ENCODE measurements at places on chromosomes 12 and 14.

DNA sequence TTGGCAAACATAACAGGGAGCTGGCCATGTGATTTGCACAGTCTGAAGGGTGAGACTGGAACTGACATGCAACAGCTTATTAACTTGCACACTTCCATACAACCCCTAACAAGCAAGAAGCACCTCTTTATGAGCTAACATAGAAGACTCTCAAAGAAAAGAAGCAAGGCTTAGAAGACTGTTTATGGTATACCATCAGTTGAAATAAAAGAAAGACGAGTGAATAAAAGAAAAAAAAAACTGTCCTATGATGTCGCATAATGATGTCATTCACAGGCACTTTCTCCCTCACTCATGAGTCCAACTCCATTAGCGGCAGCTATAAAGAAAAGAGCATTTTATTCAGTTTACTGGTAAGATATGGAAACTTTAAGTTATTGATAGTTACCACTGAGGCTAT is 3.3 kb upstream of the MDM1 start:
- DNase-seq, result no peak

GRCh38 chr12:105982022-105982421 is 156.7 kb downstream of the NUAK1 start:
- no peak for DNase-seq

DNA sequence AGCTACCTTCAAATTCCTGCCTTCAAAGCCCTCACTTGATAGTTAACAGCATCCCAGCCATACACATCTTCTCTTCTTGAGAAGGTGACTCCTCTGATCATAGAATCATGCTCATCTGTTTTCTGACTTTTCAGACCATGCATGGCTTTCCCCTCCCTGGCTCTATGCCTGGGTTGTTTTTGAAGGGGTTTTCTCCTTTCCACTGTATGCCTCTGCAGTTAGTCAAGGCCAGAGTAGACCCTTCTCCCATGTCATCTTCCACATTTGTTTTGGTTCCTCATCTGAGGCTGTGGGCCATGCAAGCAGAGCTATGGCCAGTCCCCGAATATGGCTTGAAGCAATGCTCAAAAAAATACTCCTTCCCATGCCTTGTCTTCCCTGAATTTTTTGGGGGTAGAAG is 14.3 kb upstream of the MCRS1 start:
- no peak for DNase-seq

- DNase-seq, result no peak
These were observed 37.5 kb upstream of the INF2 start for GRCh38 chr14:104651876-104652260.

DNA sequence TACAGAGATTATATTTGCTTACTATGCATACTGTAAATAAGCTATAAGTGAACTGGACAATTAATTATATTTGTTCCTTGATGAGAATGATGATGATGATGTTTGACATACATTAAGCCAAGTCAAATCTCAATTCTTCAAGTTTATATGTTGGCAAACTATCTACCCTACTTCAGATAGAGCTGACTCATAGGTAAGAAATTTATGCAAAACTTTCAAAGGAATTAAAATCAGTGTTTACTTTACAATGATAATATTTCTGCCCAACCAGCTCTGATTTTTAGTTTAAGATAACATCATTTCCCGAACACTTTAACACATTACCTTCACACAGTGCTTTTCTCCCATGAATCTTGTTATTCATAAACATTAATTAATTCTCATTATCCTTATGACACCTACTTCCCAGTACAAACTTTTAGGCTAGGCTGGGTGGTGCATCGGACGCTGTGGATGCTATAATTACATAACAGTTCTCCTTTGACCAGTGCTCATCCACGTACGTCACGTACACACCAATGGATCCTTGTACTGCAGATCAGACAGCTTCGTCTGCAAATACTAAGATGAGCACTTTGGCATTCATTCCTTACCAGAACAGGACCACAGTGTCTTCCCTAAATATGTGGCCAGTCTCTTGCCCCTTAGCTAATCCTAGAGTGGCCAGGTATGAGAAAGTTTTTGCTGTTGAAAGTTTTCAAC is 18.3 kb downstream of the BMP4 start:
- no peak for DNase-seq

GRCh38 chr12:26534071-26534470 is 298.9 kb downstream of the ITPR2 start:
- no peak for DNase-seq

- DNase-seq, result no peak
These were observed 23.9 kb downstream of the FAM181A start for GRCh38 chr14:93950948-93951634.

GRCh38 chr14:99972748-99973466 is 92.3 kb upstream of the EVL start:
- DNase-seq, result no peak

GRCh38 chr12:47087088-47087688 is 7.4 kb upstream of the AMIGO2 start:
- no peak for DNase-seq

- DNase-seq, result no peak
These were observed 130.7 kb downstream of the TSPAN9 start for GRCh38 chr12:3207858-3208257.

DNA sequence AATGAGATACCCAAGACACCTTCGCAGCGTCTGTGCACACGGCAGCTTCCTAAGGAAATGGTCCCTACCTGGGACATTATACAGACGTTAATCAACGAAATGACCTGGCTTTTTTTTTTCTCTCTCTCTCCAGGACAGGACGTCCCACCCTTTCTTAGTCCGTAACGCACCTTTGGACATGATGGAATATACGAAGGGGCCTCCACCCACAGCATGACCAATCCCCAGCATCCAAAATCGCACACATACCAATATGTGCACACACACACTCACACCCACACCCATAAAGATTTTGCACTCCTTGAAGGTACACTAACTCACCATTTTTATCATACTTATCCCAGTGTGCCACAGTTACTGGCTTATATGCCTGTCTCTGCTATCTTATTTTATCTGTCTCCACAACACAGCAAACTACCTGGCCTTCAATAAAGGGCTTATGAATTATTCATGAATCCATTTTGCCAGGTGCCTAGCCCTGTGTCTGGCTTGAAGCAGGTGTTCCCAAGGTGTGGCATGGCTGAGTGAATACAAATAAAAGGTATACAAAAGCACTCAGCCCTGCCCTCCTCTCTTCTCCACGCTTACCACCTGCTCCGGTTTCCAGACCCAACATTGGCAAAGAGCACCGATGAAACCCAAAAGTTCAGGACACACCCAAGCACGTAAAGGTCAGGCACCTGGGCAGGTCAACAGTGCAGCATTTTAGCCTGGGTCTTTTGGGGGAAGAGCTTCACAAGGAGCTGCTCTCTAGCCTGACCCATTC is 2.2 kb downstream of the SCNN1A start:
- no peak for DNase-seq

GRCh38 chr14:24298892-24299254 is 707 bp downstream of the DHRS1 start:
- DNase-seq, result no peak

DNA sequence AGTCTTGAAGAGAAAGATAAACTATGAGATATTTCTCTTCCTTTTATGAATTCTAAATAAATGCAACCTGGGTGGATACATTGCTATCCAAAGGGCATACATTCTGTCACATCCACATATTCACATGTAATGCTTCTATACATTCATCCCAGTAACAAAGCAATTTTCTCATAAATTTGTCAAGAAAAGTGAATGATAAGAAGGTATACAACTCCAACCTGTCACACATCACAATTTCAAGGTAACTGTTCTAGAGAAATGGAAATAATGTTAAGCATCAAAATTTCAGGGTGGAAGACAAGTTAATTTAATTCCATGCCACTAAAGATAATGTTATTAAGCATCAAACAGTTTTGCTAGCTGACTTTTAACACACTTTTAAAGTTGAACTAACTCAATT is 212.9 kb downstream of the SYT10 start:
- no peak for DNase-seq

DNA sequence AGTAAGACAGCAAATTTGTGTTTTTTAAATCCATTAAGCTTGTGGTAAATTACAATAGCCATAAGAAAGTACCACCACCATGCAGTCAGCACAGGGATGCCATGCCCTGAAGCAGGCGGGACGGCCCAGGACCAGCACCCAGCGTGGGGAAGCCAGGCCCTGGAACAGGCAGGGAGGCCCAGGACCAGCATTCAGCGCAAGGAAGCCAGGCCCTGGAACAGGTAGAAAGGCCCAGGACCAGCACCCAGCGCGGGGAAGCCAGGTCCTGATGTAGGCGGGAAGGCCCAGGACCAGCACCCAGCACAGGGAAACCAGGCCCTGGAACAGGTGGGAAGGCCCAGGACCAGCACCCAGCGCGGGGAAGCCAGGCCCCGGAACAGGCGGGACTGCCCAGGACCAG is 13.2 kb downstream of the CHFR start:
- DNase-seq, result no peak

GRCh38 chr14:90443161-90444076 is 46.6 kb downstream of the CALM1 start:
- DNase-seq, result no peak

GRCh38 chr14:98174041-98174440 is 1098.0 kb downstream of the BCL11B start:
- no peak for DNase-seq

DNA sequence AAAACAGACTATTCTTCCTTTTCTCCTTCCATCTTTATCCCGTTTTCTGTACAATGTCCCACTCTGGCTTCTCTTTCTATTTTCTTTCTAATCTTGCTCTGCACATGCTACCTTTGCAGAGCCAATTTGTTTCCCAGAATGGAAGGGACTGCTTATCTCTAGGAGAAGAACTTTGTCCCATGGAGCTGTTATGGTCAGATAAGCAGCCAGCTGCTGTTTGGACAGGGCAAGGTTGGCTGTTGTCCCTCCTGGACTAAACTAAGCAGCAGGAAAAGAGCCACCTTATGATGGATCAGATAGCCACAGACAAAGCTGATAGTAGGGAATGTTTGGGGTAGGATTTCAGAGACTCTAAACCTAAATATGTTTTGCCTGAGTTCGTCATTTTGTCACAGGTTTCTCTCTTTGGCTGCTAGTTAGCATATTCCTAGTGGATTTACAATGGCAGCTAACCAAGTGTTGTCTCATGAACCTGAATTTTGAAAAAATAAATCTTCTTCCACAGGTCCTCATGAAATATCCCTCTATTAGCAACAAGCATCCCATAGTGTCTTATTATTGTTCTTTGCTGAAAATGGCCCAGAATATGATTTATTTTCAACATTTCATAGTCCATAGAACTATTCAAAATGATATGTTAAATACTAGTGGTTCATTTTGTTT is 262.8 kb downstream of the SLC16A7 start:
- no peak for DNase-seq

- no peak for DNase-seq
These were observed 104.9 kb downstream of the GPR135 start for GRCh38 chr14:59360233-59360632.

DNA sequence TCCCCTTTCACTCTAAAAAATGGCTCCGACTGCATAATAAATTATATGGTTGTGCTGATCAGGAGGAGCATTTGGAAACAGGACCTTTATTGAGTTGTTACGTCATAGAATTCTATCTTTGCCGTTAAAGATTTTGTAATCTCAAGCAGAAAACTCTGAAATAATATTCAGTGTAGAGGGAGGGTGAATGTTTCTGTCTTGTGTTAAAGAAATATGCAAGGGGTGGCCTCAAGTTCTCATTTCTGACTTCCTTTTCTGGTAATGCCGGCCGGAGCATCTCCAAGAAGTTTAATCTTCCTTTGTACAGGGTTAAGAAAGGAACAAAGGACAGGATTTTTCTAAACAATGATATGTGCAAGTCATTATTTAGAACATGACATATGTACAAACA is 165.1 kb downstream of the SLC38A4 start:
- no peak for DNase-seq

- DNase-seq, result no peak
These were observed 28.4 kb upstream of the TOMM20L start for GRCh38 chr14:58367296-58367695.

DNA sequence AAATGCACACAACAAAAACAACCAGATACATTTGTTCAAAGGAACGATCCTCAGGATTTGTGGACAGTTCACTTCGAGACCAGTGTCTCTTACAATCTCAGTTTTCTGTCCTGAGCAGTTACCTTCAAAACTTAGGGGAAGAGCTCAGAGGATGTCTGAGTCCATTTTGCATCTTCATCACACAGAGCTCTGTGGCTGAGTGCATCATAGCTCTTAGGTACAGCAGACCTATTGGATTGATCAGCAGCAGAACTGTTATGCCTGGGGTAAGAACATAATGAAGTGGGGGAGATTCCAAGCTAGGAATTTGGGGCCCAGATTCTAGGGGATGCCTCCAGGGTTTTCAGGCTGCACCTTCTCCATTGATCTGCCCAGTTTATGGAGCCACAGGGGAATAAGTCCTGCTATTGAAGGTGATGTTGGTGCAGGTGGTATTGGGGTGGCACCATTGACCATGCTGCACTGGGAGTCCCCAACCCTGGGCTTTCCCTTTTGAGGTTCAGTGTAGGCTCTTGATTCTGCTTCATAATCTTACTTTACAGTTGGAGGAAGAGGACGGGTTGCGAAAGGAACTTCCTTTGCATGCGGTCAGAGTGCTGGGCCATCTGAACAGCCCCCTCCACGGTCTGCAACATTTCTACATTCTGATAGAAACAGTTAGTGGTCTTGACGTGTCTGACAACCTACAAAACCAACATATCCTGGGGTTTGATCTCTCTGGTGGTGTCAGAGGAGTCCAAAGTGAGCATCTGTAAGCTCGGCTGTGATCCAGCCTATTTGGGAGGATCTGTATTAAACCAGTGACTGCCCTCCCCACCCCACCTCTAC is 112.8 kb downstream of the CHST11 start:
- DNase-seq, result no peak

- no peak for DNase-seq
These were observed 38.8 kb downstream of the FZD10 start for GRCh38 chr12:130201037-130201436.

GRCh38 chr12:111409780-111410430 is 4.2 kb downstream of the SH2B3 start:
- no peak for DNase-seq

GRCh38 chr12:106498056-106498455 is 84.7 kb upstream of the RFX4 start:
- no peak for DNase-seq

DNA sequence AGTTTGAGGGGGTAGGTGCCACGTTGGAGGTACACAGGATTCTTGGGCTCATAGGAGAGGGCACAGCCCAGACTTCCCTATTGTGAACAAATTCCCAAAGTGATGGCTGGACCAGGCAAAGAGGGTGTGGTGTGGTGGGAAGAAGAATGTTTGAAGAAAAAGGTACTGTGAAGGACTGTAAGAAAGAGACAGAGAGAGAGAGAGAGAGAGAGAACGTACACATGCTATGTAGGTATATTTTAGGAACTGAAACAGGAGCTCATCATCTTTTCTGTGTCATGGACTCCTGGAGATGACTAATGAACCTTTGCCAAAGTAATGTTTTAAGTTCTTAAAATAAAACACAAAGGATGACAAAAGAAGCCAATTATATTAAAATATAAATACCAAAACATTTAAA is 24.5 kb downstream of the SLC17A8 start:
- DNase-seq, result no peak

GRCh38 chr14:92656306-92657081 is 91.9 kb downstream of the LGMN start:
- DNase-seq, result no peak

Data from stimulated activated CD4-positive, alpha-beta T cell treated with anti-CD3 and anti-CD28 coated beads, Interleukin-2, amount 100 ng/mL, for 24 hours (primary cell).